SK-N-SH (cell line): ENCODE measurements at places on chromosomes 7 and 10. TPM values are rescaled to one million over a fixed set of nuclear protein-coding genes. Genes with fewer than 3 reads are reported as not detected.

Gene PLXNA4
- 2.4 and 3.0 TPM in 2 replicates for polyA plus RNA-seq

Gene ACHE
- 1.8 and 2.1 TPM in 2 replicates for polyA plus RNA-seq

Gene MYL10
- not detected in 2 replicates for polyA plus RNA-seq

Gene OLAH
- not detected in 2 replicates for polyA plus RNA-seq

Gene NUTM2A
- 0.38 and 0.42 TPM in 2 replicates for polyA plus RNA-seq

GRCh38 chr10:101879456-101880231 lies 36.0 kb upstream of the KCNIP2 start:
- peaks cover 10% of the 10 kb centered on the region; the same call in 1 of the 2 replicates for H3K4me1 ChIP-seq
- no peak for DNase-seq
- no peaks in the 10 kb centered on the region for H3K27me3 ChIP-seq
- H3K4me3 ChIP-seq: no peak overlapping the region
- no peaks in the 10 kb centered on the region for H3K36me3 ChIP-seq
- H3K27ac ChIP-seq: no peak overlapping the region

DNA sequence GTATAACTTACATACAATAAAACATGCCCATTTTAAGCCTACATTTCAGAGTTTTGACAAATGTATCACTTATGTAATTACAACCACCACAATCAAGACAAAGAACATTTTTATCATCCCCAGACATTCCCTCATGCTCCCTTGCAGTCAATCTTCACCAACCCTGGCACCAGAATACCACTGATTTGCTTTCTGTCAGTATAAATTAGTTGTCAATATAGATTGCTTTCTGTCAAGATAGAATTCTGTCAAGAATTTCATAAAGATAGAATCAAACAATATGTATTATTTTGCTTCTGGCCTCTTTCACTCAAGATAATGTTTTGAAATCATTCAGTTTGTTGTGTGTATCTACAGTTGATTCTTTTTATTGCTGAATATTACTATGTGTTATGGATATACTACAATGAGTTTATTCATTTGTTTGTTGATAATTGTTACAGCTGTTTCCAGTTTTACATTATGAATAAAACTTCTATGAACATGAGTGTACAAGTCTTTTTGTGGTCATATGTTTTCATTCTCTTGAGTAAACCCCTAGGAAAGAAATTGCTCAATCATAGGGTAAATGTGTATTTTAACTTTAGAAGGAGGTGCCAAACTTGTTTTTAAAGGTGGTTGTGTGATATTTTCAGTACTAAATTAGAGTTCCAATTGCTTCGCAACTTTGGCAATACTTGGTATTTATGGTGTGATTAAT lies 56.9 kb downstream of the IFIT5 start:
- no peak overlapping the region for H3K4me3 ChIP-seq
- no peak for DNase-seq
- H3K27ac ChIP-seq: no peak overlapping the region
- H3K36me3 ChIP-seq: no peaks in the 10 kb centered on the region
- peaks cover 3% of the 10 kb centered on the region; the same call in 1 of the 2 replicates for H3K4me1 ChIP-seq

GRCh38 chr10:49040601-49041000 lies 74.7 kb downstream of the VSTM4 start:
- no peaks in the 10 kb centered on the region for H3K27me3 ChIP-seq
- no peak overlapping the region for H3K27ac ChIP-seq
- H3K36me3 ChIP-seq: no peaks in the 10 kb centered on the region
- no peak overlapping the region for H3K4me3 ChIP-seq

DNA sequence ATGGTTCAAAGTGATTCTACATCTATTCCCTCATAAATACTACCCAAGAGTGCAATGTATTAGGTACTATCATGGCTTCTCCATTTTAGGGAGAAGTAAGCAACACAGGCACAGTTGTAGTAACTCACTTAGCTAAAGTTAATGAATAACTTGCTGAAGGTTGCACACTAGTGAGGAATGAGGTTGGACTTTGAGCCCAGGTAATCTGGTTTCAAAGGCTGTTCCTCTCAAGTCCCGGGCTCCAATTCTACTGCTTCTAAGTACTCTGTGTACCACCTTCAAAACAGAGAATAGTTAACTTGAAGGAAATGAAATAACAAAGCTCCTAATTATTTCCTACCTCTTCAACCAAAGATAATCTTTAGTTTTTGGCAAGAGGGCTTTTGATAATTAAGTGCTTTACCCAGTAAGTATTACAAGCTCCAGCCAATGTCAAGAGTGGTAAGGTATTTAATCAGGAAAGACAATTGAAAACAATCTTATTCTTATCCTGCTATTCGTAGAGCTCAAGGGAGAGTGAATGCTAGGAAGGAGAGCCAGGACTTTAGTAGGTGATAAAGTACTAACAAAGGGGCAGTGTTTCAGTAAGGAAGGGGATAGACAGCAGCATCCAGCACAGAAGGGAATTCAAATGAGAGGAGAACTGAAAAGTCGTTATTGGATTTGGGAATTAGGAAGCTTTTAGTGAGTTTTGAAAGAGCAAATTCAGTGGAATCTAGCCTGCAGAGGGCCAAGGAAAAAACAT lies 158.2 kb upstream of the PTPRZ1 start:
- no peak overlapping the region for H3K27ac ChIP-seq
- H3K4me3 ChIP-seq: no peak overlapping the region
- DNase-seq: no peak

- no peak overlapping the region for H3K4me3 ChIP-seq
- no peaks in the 10 kb centered on the region for H3K27me3 ChIP-seq
- no peak for DNase-seq
- H3K27ac ChIP-seq: no peak overlapping the region
These were observed 250.1 kb upstream of the MBL2 start for GRCh38 chr10:53022611-53023088.

- no peaks in the 10 kb centered on the region for H3K27me3 ChIP-seq
- no peaks in the 10 kb centered on the region for H3K36me3 ChIP-seq
- H3K27ac ChIP-seq: peak overlapping the region; percentile 91
- H3K4me3 ChIP-seq: no peak overlapping the region
- H3K4me1 ChIP-seq: no peaks in the 10 kb centered on the region
These were observed 19.6 kb downstream of the TMEM176A start for GRCh38 chr7:150820148-150820547.

DNA sequence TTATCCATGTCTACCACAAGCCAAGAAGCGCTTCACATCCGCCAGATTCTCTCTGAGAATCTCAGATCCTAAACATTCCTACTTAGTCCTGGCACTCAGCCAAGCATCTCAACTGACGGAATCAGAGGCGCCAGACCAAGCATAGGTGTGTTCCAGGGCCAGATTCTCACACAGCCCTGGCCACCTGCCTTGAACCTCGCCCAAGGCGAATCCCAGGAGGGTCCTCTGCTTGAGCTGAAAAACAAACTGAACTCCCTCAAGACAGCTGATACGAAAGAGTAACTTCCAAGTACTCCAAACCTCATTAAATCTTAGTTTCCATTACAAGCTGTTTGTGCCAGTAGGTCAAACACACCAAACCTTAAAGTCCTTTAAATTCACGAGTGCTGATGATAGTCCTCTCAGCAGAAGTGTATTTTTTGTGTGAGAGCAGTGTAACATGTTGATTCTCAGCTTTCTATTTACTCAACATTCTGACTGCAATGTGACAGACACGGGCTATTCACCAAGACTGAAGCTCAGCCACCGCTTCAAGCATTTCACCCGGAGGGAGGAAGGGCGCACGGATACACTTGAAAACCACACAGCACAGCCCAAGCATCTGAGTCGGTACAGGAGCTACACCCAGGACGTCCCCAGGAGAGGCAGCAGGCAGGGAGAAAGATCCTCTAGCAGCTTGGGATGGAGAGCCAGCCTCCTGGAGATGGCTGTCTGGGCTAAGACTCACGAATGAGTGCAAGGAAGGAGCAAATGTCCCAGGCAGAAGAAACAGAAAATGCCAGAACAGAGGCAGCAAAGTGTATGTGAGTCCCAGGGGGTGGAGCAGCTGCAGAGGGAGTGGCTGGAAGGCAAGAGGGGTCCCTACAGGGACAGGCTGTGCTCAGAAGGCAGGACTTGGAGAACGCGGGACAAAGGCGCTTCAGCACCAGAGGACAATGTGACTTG lies 6.0 kb downstream of the PARD3 start:
- H3K4me3 ChIP-seq: no peak overlapping the region
- H3K36me3 ChIP-seq: no peaks in the 10 kb centered on the region
- H3K27ac ChIP-seq: no peak overlapping the region
- peaks cover 10% of the 10 kb centered on the region for H3K4me1 ChIP-seq

GRCh38 chr10:86375204-86375603 lies 8.6 kb upstream of the GRID1 start:
- no peak overlapping the region for H3K4me3 ChIP-seq
- no peak for DNase-seq
- no peaks in the 10 kb centered on the region; the same call in 1 of the 2 replicates for H3K4me1 ChIP-seq
- no peaks in the 10 kb centered on the region for H3K36me3 ChIP-seq

GRCh38 chr10:133126431-133127290 lies 33.4 kb upstream of the KNDC1 start:
- DNase-seq: no peak
- H3K27me3 ChIP-seq: no peaks in the 10 kb centered on the region
- no peaks in the 10 kb centered on the region for H3K4me1 ChIP-seq

- H3K27me3 ChIP-seq: no peaks in the 10 kb centered on the region; the same call in 1 of the 2 replicates
- no peak overlapping the region for H3K27ac ChIP-seq
- H3K36me3 ChIP-seq: no peaks in the 10 kb centered on the region
- no peak overlapping the region for H3K4me3 ChIP-seq
- H3K4me1 ChIP-seq: no peaks in the 10 kb centered on the region
These were observed 440.2 kb downstream of the HTR7 start for GRCh38 chr10:90417476-90418210.

DNA sequence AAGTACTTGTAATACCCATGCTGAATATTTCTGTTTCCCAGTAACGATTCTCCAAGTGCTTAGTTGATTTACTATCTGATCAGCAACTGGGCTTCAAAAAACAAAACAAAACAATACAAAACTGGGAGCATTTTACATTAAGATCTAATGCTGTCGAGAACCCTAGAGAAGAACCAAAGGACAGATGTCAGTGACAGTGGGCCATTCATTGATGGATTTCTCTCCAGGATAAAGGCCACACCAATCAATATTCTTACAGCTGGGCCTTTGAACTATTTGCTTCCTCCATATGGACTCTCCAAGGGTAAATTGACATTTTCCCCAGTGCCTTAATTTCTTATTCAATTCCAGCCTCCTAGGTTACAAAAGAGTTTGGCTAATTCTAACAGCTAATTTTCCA lies 217.5 kb downstream of the ADAM12 start:
- H3K4me3 ChIP-seq: no peak overlapping the region
- H3K27me3 ChIP-seq: no peaks in the 10 kb centered on the region
- H3K36me3 ChIP-seq: no peaks in the 10 kb centered on the region
- no peak for DNase-seq
- H3K27ac ChIP-seq: no peak overlapping the region

DNA sequence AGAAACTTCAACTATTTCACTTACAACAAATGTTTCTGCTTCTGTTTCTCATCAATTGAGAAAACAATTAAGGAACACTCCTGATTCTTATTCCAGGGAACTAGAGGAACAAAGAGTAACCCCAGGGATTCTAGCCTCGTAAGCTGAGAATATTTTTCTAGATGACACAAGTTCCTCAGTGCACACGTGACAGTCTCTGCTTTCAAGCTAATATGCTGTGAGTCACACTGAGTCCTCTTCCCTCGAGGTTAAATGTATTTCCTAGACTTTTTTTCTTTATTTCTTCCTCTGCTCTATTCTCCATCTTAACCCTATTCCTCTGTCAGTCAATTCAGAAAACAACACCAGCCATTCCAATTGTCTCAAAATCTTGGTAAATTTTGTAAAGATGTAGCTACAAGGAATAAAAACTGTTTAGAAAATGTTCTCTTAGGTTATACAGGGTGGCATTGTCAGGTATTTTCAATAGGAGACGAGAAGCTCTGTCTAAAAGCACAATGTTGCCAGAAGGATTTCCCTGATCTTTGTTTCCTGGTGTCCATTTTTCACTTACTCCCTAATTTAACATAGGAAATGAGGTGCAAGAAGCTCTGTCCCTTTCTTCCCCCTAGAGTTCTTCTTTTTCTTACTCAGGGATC lies 5.8 kb upstream of the C1GALT1 start:
- no peaks in the 10 kb centered on the region for H3K27me3 ChIP-seq
- no peaks in the 10 kb centered on the region for H3K36me3 ChIP-seq
- DNase-seq: no peak
- no peak overlapping the region for H3K4me3 ChIP-seq

GRCh38 chr7:83410989-83411591 lies 237.8 kb downstream of the SEMA3E start:
- H3K36me3 ChIP-seq: no peaks in the 10 kb centered on the region
- peak; percentile 38 for DNase-seq
- H3K27me3 ChIP-seq: no peaks in the 10 kb centered on the region
- H3K4me3 ChIP-seq: no peak overlapping the region

DNA sequence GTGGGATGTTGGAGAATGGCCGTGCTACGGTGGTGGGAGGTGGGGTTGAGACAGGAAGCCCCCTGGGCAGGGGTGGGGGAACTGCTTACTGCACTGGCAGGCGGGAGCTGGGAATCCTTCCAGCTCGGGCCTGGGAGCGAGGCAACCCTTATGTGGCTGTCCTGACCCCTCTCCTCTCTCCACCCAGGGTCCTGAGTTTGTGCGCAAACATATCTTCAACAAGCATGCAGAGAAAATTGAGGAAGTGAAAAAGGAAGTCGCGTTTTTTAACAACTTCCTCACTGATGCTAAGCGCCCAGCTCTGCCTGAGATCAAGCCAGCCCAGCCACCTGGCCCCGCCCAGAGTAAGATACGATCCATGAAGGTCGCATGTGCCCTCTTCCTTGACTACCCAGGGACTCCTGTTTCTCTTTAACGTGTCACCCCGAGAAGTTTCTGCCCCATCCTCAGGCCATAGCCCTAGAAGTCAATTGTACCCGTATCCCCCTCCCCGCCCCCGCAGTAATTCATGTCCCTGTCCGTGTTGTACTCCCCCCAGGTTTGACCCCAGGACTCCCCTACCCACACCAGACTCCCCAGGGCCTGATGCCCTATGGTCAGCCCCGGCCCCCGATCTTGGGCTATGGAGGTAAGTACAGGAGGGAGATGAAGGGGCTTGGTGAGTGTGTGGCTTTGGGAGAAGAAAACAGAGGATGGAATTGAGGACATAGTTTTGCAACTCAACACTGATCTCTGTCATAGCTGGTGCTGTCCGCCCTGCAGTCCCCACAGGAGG lies 1.8 kb downstream of the UFSP1 start:
- H3K36me3 ChIP-seq: peaks cover 62% of the 10 kb centered on the region
- peaks cover 40% of the 10 kb centered on the region for H3K4me1 ChIP-seq
- H3K27me3 ChIP-seq: no peaks in the 10 kb centered on the region
- DNase-seq: peak; percentile 54

- H3K4me1 ChIP-seq: no peaks in the 10 kb centered on the region
- no peak overlapping the region for H3K4me3 ChIP-seq
These were observed 30.1 kb upstream of the FOXL3 start for GRCh38 chr7:259751-260405.

DNA sequence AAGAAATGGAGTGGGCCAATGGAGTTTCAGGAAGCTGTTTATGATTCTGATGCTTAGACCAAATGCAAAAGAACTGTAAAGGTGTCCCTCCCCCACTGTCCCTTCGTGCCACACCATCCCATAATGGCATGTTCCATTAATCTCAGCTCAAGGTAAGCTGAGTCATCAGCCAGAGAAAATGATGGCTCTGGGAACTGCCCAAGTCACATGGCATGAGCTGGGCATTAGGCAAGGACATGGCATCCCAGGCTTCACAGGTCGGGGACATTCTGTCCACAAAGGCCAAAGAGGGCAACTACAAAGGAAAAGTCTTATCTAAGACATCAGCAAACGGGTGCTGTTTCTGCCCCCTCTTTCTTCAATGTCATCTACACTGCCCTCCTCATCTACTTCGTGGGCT lies 44.9 kb downstream of the DLG5 start:
- no peaks in the 10 kb centered on the region for H3K36me3 ChIP-seq
- H3K4me1 ChIP-seq: peaks cover 73% of the 10 kb centered on the region
- H3K27ac ChIP-seq: no peak overlapping the region
- no peaks in the 10 kb centered on the region for H3K27me3 ChIP-seq
- H3K4me3 ChIP-seq: no peak overlapping the region

- H3K36me3 ChIP-seq: peaks cover 4% of the 10 kb centered on the region; the same call in 1 of the 2 replicates
- DNase-seq: peak; percentile 98
- H3K4me3 ChIP-seq: no peak overlapping the region
- no peaks in the 10 kb centered on the region for H3K27me3 ChIP-seq
These were observed 1.7 kb upstream of the SPACDR start for GRCh38 chr7:100465702-100466311.
